SK-N-DZ (cell line): ENCODE measurements at places on chromosomes 2 and 18.
A peak's percentile ranks its signal among the peaks of the same experiment; 100 is the strongest.

GRCh38 chr18:33432857-33433256, 7.7 kb downstream of the CCDC178 start:
- DNase-seq, result no peak

DNA sequence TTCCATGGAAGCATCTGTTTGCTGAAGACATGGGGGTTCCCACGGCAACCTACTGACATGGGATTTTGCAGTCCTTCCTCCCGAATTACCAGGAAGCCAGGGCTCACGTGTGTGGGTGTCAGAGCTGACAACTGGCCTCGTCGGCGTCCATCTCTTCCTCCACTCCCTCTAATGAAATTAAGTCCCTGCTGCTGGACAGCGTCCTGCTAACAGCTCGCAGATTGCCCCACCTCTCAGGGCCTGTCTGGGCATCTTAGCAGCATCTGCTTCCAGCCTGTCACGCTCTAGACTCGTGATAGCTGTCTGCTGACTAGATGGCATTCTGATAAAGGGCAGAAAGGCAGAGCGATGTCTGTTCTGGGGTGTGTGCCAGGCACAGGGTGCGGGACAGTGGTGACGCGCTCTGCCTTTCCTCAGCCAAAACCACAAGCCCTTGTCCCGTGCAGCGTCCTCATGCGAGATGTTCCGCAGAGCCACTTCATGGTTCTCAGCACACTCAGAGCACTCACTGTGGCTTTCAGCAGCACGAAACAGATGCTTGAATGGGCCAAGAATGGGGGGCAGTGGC, 161.1 kb downstream of the ARL4C start:
- DNase-seq, result peak; percentile 97

GRCh38 chr18:22434973-22435608, 17.4 kb upstream of the CTAGE1 start:
- DNase-seq, result no peak

DNA sequence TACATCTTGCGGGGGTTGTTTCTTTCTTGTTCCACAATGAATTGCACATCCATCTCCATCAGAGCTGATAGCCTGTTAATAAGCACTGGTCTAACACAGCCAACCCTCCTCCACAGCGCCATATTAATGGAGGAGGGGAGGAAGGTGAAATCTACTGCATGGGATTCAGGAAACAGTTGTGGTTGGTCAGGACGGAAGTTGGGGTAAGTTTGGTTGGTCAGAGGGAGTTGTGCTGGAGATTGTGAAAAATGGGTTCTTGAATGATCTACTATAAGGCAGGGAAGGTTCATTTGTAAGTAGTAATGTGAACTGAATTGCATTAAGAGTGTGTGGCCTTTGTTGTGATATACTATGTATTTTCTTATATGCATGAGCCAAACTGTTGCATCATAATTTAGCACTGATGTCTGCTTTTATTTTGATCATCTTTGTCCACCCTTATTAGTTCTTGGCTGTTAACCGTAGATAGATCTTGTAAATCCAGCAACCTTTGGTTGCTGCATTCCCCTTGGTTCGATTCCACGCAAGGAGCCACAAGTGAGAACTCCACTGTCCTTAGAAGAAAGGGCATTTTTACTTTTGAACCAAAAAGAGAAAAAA, 150.6 kb upstream of the MAPRE2 start:
- no peak for DNase-seq

- no peak for DNase-seq
Measured at GRCh38 chr18:78293540-78293939, 686.1 kb upstream of the SALL3 start.

DNA sequence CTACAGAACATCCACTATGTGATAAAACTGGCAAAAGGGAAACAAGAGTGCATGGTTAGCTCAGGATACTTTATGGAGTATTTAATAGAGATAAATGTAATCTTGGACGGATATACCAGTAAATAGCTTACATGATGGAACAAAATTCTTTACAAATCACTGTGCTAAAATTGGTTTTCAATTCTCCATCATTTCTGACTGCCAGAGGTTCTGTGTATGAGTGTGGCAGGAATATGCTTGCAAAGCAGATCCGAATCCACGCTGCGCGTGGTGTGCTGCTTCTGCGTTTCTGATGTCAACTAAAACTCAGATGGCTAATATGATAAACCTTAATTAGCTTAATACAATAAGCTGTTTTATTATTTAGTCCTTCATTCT, 2.1 kb downstream of the ZNF532 start:
- DNase-seq, result no peak

DNA sequence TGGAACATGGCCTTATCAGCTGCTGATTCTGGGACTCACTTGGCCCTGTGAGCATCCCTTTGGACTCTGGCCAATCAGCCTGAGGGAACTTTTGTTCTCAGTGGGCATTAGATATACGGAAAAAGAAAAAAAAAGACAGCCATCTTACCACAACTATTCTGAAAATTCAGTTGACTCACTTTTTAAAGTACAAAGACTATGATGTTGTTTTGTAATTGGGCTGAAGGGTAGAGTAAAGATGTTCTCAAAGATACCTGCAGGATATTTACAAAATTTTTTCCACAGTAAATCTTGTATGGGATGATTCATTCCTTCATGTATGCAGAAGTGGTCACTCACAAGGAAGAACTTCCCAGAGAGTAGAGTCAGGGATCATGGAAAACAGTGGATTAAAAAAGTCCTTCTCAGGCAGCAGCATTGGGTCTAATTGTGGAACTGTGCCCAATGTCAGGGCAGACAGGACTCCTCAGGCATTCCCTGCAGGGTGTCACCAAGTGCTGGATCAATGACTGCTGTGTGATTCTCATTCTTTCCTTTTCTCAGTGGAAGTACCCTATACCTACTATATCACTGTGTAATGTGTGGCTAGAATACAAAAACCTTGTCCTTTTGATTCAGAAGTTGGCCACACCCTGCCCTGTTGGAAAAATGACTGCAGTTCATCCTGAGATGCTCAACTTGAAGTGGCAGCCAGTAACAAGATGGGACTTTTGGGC, 35.4 kb downstream of the SULT1C4 start:
- DNase-seq, result no peak

DNA sequence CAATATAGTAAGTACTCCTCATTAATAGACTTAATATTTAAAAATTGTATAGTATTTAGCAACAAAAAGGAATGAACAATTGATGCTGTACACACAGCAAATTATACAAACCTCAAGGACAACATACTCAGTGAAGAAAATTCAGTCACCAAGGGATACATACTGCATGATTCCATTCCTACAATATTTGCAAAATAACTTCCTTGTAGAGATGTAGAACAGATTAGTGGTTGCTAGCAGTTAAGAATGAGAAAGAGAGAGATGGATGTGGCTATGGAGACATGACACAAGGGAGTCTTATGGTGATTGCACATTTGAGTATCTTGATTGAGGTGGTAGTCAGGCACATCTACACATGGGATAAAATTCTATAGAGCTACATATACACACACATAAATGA, 26.0 kb downstream of the COL3A1 start:
- DNase-seq, result no peak

GRCh38 chr18:11995445-11996189, 14.3 kb downstream of the IMPA2 start:
- DNase-seq, result peak; percentile 71

DNA sequence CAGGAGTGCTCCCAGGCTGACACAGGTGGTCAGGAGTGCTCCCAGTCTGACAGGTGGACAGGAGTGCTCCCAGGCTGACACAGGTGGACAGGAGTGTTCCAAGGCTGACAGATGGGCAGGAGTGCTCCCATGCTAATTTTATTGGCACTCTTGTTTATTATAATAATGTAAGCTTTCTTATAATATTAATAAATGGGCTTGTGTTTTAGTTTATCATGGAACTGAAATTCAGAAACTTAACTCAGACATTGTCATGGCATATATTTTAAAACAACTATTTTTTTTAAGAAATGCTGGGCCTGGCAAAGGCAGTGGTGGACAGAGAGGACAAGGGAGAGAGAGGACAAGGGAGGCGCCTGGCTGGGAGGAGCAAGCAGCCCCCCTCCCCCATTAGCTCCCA, 18.7 kb downstream of the ANO7 start:
- no peak for DNase-seq

- no peak for DNase-seq
Measured at GRCh38 chr2:189533288-189534035, 47.1 kb downstream of the SLC40A1 start.
